ENCODE measurements at places on chromosomes 16 and 17. TPM values are rescaled to one million over a fixed set of nuclear protein-coding genes. Genes with fewer than 3 reads are reported as not detected.

DNA sequence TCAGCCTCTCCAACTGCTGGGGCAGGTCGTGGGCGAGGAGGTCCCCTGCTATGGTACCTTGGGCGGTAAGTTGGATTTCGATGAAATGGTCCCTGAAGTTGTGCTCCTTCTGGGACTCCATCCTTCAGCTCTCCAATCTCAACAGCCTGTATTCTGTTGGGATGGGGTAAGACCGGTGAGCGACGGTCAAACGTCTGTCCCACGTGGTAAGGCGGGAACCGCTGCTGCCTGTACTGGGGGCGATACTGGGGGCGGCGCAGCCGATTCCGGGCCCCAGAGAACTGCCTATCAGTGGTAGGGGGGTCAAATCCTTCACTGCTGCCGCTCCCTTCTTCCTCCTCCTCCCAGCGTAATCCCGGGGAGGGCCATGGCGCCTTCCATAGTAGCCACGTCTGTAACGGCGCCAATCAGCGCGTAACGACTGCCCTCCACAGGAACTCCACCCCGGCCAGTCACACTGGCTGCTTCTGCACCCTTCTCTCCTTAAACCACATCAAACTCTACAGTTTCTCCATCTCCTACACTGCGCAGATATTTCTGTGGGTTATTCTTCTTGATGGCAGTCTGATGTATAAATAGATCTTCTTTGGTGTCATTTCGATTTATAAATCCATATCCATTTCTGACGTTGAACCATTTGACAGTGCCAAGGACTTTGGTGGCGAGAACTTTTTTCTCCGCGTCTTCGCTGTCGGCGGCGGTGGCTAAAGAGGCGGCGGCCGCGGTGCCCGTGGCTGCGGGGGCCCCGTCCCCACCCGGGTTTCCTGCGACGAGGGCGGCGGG, 41.1 kb downstream of the AHSP start:
- peak overlapping the region; percentile 36 for H3K4me3 ChIP-seq
- no peaks in the 10 kb centered on the region for H3K4me1 ChIP-seq
- H3K27me3 ChIP-seq, result no peaks in the 10 kb centered on the region
- no peak overlapping the region for H3K27ac ChIP-seq
- no peaks in the 10 kb centered on the region for H3K36me3 ChIP-seq

DNA sequence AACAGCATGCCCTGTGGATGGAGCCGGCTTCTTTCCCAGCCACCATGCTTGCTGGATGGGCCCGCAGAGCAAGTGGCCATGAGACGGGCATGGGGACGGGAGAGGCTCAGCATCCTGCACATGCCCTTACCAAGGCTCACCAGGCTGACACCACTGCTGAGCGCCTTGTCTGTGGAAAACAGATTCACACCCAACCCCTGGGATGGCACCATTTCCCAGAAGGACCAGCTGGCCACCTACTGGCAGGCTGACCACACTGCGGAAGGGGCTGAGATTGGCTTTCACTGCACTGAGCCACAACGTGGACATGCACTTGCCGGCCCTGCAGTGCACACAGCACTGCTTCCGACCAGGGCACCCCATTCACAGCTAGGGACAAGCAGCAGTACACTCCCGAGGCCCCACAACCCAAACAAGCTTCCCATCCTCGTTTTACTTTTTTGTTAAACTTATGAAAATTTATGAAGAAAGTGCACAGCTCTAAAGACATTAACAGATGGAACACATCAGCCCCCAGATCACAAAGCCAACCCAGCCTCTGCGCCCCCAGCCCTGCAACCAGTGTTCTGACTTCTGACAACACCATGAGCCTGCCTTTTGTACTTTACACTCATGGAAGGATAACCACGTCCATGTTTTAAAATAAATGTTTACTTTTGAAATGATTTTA, 13.9 kb upstream of the KRTAP17-1 start:
- H3K4me3 ChIP-seq, result no peak overlapping the region
- H3K36me3 ChIP-seq, result no peaks in the 10 kb centered on the region
- H3K27me3 ChIP-seq, result no peaks in the 10 kb centered on the region
- no peak overlapping the region for H3K27ac ChIP-seq

DNA sequence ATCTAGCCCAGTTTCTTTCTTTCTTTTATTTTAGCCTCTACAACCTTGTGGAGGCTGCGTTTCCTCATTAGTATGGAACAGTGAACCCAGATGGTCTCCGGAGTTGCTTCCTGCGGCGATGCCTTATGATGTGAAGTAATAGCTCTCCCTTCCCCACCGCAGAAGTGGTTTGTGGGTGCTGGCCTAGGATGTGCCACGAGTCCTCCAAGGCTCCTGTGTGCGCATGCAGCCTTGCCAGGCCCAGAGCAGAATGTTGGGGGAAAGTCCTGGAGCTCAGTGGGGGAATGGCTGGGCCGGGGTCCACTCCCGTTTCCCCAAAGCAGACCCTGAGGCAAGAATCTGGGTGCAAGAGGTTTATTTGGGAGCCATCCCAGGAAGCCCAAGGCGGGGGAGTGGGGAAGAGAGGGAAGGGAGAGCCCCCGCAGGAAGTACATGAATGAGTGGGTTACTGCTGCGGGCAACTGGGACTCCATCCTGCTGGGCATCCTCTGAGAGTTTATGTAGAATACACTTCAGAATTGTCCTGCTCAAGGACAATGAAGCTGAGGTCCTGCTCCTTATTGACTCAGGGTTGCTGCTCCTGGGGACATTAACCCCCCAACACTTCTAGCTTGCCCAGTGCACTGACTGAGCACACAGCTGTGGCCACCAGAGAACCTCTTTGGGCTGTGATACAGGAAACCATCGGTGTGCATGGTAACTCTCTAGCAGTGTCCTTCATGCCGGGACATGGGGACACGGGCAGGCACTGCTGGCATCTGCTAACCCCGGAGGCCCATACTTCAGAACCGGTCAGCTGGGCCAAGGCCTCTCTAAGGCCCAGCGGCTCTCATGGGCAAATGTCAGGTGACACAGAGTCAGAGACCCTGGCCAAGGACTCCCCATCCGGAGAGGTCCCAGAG, 3.7 kb upstream of the HCRT start:
- H3K27me3 ChIP-seq, result no peaks in the 10 kb centered on the region
- no peak overlapping the region for H3K27ac ChIP-seq
- DNase-seq, result no peak
- H3K4me1 ChIP-seq, result peaks cover 12% of the 10 kb centered on the region

- peaks cover 59% of the 10 kb centered on the region for H3K36me3 ChIP-seq
- no peak overlapping the region for H3K4me3 ChIP-seq
- no peaks in the 10 kb centered on the region for H3K27me3 ChIP-seq
- no peak for DNase-seq
- no peak overlapping the region for H3K27ac ChIP-seq
- peaks cover under 1% of the 10 kb centered on the region for H3K4me1 ChIP-seq
Measured at GRCh38 chr16:28839899-28840298, 6.2 kb downstream of the TUFM start.

GRCh38 chr17:41631025-41631897, 6.9 kb upstream of the KRT17 start:
- no peak for DNase-seq
- no peak overlapping the region for H3K4me3 ChIP-seq
- peaks cover 3% of the 10 kb centered on the region for H3K4me1 ChIP-seq

- H3K27ac ChIP-seq, result no peak overlapping the region
- no peaks in the 10 kb centered on the region for H3K4me1 ChIP-seq
- H3K36me3 ChIP-seq, result no peaks in the 10 kb centered on the region
- no peak for DNase-seq
Measured at GRCh38 chr17:9403257-9403656, 172.4 kb downstream of the STX8 start.

DNA sequence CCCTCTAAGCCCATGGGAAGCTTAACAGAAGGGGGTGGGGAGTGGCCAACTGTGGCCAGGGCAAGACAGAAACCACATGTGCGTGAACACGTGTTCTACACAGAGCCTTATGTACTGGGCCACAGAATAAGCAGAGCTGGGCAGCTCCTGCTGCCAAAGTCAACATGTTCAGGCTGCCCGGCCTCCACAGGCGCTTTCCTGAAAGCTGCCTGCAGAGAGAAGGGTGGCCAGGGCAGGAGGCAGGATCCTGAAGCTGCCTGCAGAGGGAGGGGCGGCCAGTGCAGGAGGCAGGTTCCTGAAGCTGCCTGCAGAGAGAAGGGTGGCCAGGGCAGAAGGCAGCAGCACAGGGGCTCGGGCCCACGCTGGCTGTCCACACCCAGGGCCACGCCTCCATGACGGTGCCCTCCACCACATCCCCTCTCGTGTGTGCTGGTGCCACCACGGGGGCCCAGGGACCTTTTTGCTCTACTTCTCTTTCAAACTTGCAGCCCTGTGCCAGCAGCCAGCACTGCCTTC, 79.5 kb downstream of the ANKRD11 start:
- no peak overlapping the region for H3K4me3 ChIP-seq
- no peaks in the 10 kb centered on the region for H3K27me3 ChIP-seq
- H3K27ac ChIP-seq, result peak overlapping the region; percentile 42
- H3K4me1 ChIP-seq, result peaks cover 65% of the 10 kb centered on the region
- no peaks in the 10 kb centered on the region for H3K36me3 ChIP-seq

DNA sequence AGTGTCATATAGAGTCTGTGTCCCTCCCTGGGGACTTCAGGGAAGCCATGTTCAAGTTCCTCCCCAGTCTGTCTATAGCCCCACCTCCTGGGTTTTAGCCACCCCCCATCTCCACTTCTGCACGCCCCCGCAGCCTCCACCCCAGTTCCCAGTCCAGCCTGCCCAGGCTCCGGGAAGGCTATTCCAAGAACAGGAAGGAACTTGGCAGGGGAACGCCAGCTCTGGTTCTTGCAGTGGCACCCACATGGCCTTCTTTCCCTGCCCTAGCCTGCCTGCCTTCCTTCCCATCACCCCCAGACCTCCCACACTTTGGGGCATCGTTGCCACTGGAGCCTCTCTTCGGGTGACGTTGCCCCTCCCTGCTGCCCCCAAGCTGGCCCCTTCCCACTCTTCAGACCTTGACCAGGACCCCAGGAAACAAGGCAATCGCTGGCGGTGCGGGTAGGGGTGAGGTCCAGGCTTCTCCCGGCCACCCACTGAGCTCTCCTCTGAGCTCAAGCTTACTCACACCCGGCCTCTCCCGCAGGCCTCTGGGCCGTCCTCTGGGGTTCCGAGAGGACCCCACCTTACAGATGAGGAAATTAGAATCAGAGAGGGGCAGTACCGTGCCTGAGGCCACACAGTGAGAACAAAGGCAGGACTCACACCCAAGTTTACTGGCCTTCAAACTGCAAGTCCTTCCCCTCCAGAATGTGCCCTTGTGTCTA, 9.2 kb upstream of the CES4A start:
- no peaks in the 10 kb centered on the region for H3K36me3 ChIP-seq
- no peak overlapping the region for H3K27ac ChIP-seq

DNA sequence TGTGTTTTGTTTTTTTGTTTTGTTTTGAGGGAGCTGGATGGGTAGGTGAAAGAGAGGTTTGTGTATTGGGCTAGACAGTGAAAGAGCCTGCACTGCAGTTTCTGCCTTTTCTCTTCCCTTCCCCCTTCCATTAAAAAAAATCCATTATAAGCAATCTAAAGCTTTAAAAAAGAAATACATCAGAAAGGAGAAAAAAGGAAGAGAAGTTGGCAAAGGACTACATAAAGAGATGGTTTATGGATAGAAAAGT, 10.7 kb upstream of the EEF2K start:
- H3K4me3 ChIP-seq, result no peak overlapping the region
- no peaks in the 10 kb centered on the region for H3K36me3 ChIP-seq
- no peaks in the 10 kb centered on the region for H3K27me3 ChIP-seq
- H3K4me1 ChIP-seq, result no peaks in the 10 kb centered on the region
- H3K27ac ChIP-seq, result peak overlapping the region; percentile 73
- DNase-seq, result no peak

- H3K27me3 ChIP-seq, result no peaks in the 10 kb centered on the region
- peaks cover 68% of the 10 kb centered on the region for H3K36me3 ChIP-seq
- peak overlapping the region; percentile 92 for H3K27ac ChIP-seq
- H3K4me1 ChIP-seq, result peaks cover 54% of the 10 kb centered on the region
- no peak overlapping the region for H3K4me3 ChIP-seq
Measured at GRCh38 chr16:15798671-15799070, 58.2 kb downstream of the MYH11 start.

DNA sequence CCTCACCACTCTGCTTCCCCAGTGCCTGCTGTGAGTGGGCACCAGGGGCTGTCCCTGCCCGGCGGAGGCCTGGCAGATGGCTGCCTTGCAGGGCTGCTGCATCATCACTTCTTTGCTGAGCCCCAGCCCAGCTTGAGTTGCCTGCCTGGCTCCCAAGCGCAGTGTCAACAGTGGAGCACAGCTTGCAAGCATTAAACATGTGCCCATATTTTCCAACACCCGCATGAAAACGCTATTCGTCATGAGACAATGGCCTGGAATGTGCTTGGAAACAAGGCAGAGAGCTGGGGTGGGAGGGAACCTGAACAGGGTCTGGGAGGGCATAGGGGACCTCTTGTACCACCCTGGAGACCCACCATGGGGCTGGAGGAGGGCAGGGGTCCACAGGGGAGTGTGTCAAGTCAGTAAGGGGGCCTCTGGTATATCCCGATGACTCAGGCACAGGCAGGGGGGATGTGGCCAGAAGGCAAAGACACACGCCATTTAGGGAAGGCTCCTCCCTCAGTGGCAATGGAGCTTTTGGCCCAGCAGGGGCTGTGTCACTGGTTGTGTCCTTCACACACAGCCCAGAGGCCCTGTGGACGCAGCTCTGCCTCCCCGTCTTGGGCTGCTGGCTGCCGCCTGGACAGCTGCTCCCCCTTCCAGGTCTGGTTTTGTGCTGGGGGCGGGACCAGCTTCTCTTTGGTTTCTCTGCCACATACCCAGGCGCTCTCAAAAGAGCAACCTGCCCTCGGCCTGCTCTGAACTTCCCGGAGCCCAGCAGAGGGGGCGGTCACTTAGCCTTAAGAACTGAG, 17.4 kb upstream of the MTSS2 start:
- peaks cover 69% of the 10 kb centered on the region for H3K4me1 ChIP-seq
- peak; percentile 93 for DNase-seq
- H3K27me3 ChIP-seq, result no peaks in the 10 kb centered on the region
- H3K4me3 ChIP-seq, result no peak overlapping the region
- peak overlapping the region; percentile 91 for H3K27ac ChIP-seq
- no peaks in the 10 kb centered on the region for H3K36me3 ChIP-seq

- H3K4me3 ChIP-seq, result no peak overlapping the region
- no peak overlapping the region for H3K27ac ChIP-seq
Measured at GRCh38 chr17:77499699-77500435, 359.1 kb downstream of the SEC14L1 start.

- peak overlapping the region; percentile 98 for H3K4me3 ChIP-seq
- H3K27me3 ChIP-seq, result no peaks in the 10 kb centered on the region
- H3K4me1 ChIP-seq, result peaks cover 25% of the 10 kb centered on the region
- H3K36me3 ChIP-seq, result no peaks in the 10 kb centered on the region
- peak overlapping the region; percentile 82 for H3K27ac ChIP-seq
Measured at GRCh38 chr17:78923660-78924453, 1.3 kb downstream of the TIMP2 start.

WFIKKN1 gene
- total RNA-seq, result not detected

CAVIN1 gene
- total RNA-seq, result 548 TPM

NTN1 gene
- total RNA-seq, result 29.6 TPM

SDR42E2 gene
- total RNA-seq, result not detected

ALG1 gene
- 27.2 TPM for total RNA-seq
